ENCODE measurements at places on chromosomes 3 and 15.

- no peak for DNase-seq
Observed at GRCh38 chr3:123880998-123881561, 3.1 kb downstream of the MYLK start.

DNA sequence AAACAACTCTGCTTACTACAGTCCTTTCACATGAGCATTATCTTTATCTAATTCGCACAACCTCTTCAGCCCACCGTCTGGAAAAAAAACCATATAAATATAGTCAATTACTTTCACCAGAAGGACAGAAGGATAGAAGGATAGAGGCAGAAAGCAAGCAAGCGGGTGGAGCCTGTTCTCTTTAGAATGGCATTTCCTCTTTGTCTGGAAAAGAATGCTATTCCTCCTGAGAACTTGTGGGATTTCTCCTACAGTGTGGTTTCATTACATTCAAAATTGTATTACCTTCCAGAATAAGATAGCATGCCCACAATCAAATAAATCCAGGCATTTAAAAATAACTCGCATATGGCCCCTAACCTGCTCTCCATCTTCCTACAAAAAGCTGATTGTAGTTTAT lies 23.1 kb downstream of the SLC30A4 start:
- DNase-seq, result no peak

GRCh38 chr3:171829841-171830517 lies 13.2 kb upstream of the TMEM212 start:
- no peak for DNase-seq

GRCh38 chr15:41919201-41919820 lies 25.5 kb upstream of the SPTBN5 start:
- no peak for DNase-seq

- no peak for DNase-seq
Observed at GRCh38 chr3:190673148-190673547, 159.3 kb downstream of the IL1RAP start.

GRCh38 chr15:90386221-90386620 lies 1.8 kb upstream of the IQGAP1 start:
- DNase-seq, result no peak

GRCh38 chr3:54846119-54846518 lies 81.7 kb downstream of the LRTM1 start:
- DNase-seq, result no peak

DNA sequence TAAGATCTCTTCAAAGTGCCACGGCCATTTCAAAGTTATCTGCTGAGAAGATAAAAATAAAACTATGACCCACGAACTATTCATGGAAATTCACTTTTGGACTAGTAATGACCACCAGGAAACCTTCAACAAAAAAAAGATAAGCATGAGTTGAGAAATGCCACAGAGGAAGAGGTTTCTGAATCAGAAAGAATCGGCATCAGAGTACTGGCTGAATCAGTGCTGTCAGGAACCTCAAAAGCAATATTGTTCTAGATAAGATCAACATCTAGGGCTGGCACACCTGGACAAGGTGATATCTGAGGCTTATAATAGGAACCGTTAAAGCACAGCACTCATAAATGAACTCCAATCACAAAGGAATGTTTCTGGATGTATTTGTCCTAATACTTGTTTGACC lies 72.7 kb downstream of the PEAK1 start:
- no peak for DNase-seq

GRCh38 chr3:156299569-156299968 lies 179.2 kb downstream of the KCNAB1 start:
- no peak for DNase-seq

DNA sequence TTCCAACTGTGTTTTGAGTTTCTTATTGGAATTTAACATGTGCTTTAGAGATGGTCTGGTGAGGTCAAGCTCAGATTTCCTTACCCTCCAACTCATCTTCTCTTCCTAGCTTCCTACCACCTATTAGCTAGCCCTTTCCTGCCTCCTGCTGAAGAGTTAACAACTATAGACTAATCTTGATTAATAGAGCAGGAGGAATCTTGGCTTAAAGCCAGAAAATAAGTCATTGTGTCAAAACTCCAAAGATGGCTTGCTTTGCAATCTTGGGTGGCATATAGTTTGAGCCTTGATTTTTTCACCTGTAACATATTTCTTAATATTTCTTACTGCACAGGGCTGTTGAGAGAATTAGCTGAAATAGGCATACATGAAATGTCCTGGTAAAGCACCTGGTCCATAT lies 27.3 kb downstream of the BCL2L10 start:
- no peak for DNase-seq

DNA sequence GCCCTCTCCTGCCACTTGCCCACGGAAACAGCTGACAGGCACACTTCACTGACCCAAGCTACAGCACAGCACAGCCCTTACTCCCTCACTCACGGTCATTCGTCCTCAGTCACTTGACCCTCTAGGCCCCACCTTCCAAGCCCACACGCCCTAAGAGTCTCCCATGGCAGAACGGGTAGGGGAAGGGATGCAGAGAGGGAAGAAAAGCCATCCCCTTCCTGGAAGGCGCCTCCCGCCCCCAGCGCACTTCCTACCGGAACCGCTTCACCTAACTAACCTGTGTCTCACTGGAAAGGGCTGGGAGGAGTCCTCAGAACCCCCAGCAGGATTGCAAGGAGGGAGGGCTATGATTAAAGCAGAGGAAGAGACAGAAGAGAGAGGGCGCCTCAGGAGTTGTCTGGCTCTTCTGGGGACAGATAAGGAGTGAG lies 22.9 kb downstream of the EPHB3 start:
- no peak for DNase-seq

DNA sequence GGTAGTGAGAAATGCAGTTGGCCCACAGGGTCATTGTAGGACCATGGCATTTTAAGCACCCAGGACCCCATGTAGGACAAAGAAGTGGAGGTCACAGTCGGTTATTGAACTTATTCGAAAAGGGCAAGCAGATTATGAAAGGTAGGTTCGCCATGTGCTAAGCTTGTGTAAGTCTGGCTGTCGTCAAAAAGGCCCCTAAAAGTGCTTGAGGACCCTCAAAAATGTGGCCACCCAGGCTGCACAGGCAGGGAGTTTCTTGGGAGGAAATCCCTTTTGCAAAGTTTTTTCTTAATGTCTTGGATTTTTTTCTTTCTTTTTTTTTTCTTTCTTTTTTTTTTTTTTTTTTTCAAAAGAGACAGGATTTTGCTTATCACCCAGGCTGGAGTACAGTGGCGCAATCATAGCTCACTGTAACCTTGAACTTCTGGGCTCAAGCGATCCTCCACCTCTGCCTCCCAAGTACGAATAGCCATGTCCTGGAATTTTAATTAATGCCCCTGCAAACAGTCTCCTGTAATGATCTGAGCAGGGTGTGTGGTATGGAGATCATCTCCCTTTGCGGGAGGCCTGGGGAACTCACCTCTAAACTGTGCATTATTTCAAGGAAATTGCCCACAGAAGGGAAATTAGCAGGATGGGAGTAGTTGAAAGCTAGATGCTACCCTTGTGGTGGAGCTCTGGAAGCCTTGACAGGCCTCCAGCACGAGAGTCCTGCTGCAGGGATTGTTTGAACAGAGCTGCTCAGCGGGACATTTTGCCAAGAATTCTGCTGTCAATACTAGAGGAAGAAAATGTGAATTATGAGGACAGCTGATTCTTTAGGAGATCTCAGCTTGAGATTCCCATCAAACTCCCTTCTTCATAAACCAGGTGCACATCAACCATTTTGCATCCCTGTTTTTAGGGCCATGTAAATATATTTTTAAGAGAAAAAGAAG lies 28.4 kb downstream of the THSD4 start:
- DNase-seq, result no peak

- no peak for DNase-seq
Observed at GRCh38 chr3:140545756-140546155, 132.1 kb upstream of the TRIM42 start.

GRCh38 chr3:134897391-134898141 lies 102.5 kb downstream of the EPHB1 start:
- DNase-seq, result no peak

- no peak for DNase-seq
Observed at GRCh38 chr15:89777073-89777751, 1.1 kb downstream of the MESP2 start.

- no peak for DNase-seq
Observed at GRCh38 chr3:14459787-14460186, 57.4 kb downstream of the SLC6A6 start.

DNA sequence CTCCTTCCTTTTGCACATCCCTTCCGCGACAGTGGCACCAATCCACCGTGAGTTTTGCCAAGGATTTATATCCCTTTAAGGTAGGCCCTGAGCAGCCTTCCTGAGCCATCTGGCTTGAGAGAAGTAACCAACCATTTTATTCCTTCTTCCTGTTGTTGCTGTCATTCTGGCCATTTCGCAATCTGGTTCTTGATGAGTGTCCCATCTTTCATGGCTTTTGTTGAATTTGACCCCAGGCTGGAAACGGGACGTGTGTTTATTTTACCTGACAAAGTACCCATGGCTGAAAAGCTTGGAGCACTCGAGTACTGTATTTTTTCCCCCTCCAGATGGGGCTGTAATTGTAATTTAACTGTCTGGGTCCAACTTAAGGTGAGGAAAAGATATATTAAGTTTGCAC lies 173.4 kb downstream of the WNT5A start:
- DNase-seq, result no peak

- no peak for DNase-seq
Observed at GRCh38 chr15:67823314-67824196, 1.8 kb upstream of the SKOR1 start.

GRCh38 chr3:186510374-186511079 lies 33.7 kb downstream of the CRYGS start:
- no peak for DNase-seq

DNA sequence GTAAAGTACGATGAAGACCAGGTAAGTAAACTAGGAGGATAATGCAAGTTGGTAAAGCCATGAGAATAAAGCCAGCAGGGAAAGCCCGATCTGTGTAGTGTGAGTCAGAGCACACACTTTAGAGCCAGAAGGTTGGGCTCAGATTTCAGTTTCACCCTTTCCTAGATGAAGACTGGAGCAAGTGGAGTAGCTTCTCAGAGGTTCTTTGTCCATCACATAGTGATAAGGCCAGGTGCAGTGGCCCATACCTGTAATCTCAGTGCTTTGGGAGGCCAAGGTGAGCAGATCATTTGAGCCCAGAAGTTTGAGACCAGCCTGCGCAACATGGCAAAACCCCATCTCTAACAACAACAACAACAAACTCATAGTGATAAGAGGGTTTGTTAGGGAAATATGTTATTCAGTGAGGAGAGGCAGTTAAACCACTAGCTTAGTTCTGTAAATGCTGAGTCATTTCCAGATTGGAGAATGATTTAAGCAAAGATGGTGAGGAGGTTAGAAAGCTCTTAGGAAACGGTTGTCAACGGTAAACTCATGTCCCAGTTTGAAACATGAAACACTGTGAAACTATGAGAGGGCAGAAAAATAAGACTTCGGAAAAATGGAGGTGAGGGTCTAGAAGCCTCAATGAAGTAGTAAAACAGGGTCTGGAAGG lies 39.0 kb downstream of the IL12A start:
- no peak for DNase-seq

GRCh38 chr3:139099968-139100817 lies 55.5 kb upstream of the PRR23C start:
- no peak for DNase-seq

GRCh38 chr3:39065197-39065596 lies 13.4 kb downstream of the WDR48 start:
- no peak for DNase-seq

DNA sequence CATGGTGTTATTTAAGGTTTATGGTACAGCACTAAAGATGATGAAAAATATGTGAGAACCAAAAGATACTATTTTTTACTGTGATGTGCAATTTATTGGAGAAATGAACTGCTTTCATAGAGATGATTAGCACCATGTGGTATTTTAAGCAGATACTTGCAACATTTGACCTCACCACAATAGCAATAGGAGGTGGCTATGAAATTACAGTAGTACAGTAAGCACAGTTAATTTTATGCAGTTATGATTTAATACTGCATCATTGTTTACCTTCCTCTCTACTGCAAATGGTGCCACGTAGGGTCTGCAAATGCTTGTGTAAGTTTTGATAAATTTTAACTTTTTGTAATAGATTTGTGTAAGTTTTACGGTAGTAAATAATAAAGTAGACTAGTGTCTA lies 14.0 kb downstream of the PYGO1 start:
- no peak for DNase-seq

- no peak for DNase-seq
Observed at GRCh38 chr3:144585953-144586352, 614.3 kb downstream of the DIPK2A start.

DNA sequence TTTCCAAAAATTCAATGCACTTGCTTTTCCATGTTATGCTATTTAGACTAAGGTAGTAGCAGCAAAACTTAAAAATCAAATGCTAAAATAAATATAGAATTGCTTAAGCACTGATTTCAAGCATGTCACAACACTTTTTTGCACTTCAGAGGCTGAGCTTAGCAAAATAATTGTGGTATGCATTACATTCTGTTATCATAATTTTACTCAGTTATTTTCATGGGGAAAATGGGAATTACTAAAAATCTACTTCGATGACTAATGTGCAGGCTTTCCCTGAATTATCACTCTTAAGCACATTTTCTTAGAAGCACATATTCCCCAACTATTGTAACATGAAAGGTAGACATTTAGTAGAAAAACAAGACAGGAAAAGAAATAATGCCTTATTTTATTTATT lies 322.4 kb upstream of the CBLB start:
- DNase-seq, result no peak

GRCh38 chr3:13708301-13708700 lies 159.4 kb downstream of the FBLN2 start:
- DNase-seq, result no peak

GRCh38 chr3:65576966-65577365 lies 461.8 kb downstream of the MAGI1 start:
- DNase-seq, result no peak

- DNase-seq, result no peak
Observed at GRCh38 chr3:63128380-63128779, 149.7 kb upstream of the SYNPR start.

GRCh38 chr15:46416544-46416943 lies 781.7 kb downstream of the SQOR start:
- DNase-seq, result no peak

DNA sequence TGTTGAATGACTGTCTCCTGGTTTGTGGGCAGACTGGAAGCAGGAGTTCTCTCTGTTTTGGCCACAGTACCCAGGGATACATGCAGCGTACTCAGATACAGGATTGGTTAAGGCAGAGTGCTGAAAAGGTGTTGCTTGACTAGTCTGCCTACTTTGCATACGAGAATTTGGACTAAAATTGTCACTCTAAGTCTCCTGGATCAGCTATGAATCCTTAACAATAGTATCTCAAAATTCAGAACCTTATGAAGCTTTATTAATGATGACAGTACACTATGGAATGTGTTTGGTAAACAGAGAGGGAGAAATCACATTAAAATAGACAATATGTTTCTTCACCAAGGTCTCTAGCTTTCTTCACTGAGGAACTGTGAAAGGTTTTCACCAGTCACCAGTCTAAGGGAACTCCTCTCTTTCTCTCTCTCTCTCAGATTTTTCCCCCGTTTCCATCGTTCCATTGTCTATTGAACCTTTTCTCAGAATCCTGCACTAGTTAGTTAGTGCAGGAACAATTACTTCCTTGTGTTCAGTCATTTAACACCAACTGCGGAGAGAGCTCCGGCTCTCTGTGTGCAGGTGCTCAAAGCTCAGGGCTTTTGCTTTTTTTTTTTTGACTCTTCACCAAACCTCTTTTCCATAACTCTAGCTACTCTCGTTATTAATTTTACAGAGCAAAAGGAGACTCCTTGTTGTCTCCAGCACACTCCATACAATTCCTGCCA lies 85.9 kb upstream of the FNDC3B start:
- no peak for DNase-seq

- no peak for DNase-seq
Observed at GRCh38 chr15:59541750-59542149, 69.8 kb upstream of the GCNT3 start.

GRCh38 chr15:77414789-77415442 lies 5.0 kb downstream of the PEAK1 start:
- no peak for DNase-seq

- DNase-seq, result no peak
Observed at GRCh38 chr15:38589502-38589901, 24.9 kb upstream of the RASGRP1 start.

Measured in activated CD8-positive, alpha-beta memory T cell treated with anti-CD3 and anti-CD28 coated beads for 1 hour (primary cell).